ENCODE measurements at places on chromosomes 2 and 18. TPM values are rescaled to one million over a fixed set of nuclear protein-coding genes. Genes with fewer than 3 reads are reported as not detected.

Gene OSR1
- total RNA-seq, result under 0.01 TPM

Gene LYPD6B
- total RNA-seq, result not detected

Gene SLC9A4
- total RNA-seq, result under 0.01 TPM

Gene LIMS1
- total RNA-seq, result 250 TPM

Gene SIX3
- not detected for total RNA-seq

Gene PRSS56
- total RNA-seq, result not detected

Gene POTEC
- not detected for total RNA-seq

Measured in bladder microvascular endothelial cell (primary cell).